Mucosa of gallbladder (tissue), 1 donor: ENCODE measurements at places on chromosomes 16 and 17. TPM values are rescaled to one million over a fixed set of nuclear protein-coding genes. Genes with fewer than 3 reads are reported as not detected.
A peak's percentile ranks its signal among the peaks of the same experiment; 100 is the strongest.

DNA sequence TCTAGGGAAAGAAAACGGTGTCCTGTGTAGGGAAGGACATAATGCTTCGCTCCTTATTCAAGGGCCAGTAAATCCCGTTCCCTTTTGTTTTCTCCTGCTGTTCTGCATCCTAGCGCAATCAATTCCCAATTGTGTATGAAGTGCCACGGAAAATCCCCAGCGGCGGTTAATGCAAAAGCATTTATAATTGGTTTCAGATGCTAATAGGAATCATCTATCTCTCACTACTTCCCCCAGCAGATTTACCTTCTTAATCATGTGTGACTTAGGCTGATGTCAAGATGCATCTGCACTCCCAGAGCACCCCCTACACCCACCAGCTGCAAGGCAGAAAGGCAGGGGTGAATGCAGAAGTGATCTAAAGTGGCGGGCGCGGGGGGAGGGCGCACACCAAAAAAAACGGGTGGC lies 32.7 kb upstream of the SSTR2 start:
- no peak for DNase-seq

- DNase-seq: no peak
Measured at GRCh38 chr17:40909755-40910154, 24.7 kb upstream of the KRT20 start.

DNA sequence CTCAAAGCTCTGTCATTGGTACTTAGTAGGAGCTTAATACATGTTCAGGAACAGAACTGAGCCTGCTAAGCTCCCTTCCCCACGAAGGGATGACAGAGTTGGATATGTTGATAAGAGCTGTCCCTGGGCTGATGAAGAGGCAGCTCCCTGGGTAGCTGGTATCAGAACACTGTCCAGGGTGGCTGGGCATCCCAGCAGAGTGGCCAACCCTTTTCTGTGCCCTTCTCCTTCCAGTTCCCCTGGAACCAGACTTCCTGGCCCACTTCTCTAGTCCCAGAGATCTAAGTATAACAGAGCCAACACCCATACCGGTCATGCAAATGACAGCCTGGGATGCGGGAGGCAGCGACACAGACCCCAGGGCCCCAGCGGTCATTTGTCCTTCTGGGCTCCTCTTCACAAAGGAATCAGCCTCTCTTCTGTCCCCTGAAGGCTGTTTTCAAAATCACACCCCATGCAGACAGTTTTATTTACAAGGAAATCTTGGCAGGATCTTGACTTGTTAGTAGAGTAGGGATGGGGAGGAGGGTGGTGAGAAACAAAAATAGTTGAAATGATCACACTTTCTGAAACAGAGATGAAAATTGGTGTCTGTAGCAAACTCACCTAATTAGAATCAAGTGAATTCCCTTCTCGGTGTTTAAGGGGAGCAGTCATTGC lies 1.4 kb upstream of the RHBDL3 start:
- no peak for DNase-seq

DNA sequence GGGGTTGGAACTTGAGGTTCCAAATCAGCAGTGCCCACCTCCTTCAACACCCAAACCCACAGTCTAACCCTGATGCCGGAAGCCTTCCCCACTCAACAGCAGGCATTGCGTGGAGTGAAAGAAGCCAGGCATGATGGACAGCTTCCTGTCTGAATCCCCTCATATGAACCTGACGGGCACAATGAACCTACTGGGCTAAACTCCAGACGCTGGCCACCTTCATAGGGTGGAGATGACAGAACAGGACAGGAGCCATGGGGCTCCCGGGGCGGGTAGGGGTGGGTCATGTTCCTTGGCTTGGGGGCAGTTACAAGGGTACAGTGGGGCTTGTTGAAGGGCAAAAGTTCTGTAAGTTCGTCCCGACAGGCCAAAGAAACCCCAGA lies 460 bp upstream of the HSBP1 start:
- no peak for DNase-seq

DNA sequence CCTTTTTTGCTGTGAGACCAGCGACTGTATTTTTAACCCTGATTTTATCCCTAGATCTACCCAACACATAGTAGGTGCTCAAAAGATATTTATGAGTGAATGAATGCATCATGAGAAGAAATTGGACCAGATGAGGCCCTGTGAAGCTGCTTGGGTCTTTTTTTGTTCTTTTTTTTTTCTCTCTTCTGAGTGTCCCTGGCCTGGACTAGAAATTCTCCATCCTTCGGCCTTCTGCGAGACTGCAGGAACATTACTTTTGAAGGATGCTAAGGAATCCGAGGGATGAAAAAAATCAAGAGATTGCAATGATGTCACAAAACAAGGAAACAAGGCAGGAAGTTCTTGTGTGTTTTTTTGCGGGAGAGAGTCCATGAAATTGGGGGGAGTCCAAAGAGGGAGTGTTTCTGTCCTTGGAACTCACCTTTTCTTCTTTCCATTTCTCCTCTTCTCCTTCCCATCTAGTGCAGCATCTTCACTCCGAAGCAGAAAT lies 560 bp upstream of the RUSF1 start:
- no peak for DNase-seq

DNA sequence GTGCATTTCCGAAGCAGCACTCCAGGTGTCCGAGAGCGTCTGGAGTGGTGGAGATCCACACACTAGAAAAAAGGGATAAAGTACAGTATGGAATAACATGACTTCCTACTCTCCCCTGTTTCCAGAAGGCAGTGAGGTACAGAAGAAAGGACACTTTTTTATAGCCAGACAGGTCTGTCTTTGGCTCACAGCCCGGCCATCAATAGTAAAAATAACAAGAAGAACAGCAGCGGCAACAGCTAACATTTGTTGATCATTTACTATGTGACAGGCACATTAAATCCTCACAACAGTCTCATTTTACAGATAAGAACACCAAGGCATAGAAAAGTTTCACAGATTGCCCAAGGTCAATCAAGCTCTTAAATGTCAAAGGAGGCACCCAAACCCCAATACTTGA lies 16.2 kb downstream of the DYNLRB2 start:
- no peak for DNase-seq

GRCh38 chr17:28862561-28862960 lies 7.7 kb downstream of the ERAL1 start:
- no peak for DNase-seq

DNA sequence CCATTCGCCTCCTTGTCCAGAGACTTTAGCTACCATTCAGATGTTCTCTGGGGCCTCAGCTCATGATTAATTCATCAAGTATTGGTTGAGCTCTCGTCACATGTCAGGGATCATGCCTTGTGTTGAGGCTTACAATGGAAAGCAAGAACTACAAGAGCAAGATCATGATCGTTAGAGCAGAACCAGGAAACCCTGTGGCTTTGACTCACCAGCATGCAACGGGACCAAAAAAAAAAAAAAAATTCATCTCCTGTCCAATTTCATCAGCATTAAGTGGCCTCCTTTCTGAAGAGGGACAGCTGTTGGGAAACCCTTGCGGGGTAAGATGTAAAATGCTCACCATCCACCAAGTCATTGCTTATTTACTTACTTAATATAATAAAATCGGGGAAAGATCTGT lies 12.1 kb upstream of the USP10 start:
- no peak for DNase-seq

DNA sequence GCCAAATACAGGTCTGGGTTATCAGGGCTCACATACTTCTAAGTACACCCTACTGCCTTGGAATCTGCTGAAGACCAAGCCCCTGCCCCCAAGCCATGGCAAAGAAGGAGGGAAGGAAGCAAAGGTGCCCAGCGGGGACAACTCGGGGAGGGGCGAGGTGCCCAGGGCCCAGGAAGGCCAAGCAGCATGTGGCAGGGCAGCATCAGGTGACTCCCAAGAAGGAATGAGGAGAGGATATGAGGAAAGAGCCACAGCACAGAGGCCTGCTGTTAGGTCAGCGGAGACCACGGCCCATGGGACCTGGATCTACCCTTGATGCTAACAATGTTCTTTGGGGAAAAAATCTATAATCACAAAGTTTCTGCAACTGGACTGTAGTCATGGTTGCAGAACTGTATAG lies 142.6 kb upstream of the CRHR1 start:
- DNase-seq: no peak

DNA sequence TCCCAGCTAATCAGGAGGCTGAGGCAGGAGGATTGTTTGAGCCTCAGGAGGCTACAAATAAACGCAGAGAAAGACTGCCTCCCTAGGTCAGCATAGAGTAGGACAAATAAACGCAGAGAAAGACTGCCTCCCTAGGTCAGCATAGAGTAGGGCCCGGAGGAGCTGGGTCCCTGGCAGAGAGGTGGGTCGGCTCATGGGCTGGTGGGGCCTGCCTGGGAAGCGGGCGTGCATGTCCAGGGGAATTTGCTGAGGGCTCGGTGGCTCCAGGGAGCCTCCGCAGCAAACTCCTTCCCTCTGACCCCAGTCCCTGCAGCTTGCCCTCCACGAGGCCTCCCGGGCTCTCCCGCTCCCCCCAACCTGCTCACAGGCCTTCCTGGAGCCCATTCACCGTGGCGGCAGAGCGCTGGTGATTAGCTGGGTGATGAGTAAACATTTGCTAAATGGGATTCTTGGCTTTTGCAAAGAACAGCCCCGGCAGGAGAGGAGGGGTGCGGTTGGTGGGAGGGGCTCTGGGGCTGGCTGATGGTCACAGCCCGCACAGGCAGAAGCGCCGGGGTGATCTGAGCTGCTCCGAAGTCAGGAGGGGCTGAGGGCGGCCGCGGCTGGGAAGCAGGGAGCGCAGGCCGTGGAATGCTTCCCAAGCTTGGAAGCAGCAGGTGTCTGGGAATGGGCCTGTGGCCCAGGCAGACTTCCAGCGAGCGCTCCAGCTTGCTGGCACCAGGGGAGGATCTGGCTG lies 93.1 kb downstream of the RTN4RL1 start:
- no peak for DNase-seq

- peak; percentile 29 for DNase-seq
Measured at GRCh38 chr17:7435676-7436555, 681 bp downstream of the TMEM102 start.

- no peak for DNase-seq
Measured at GRCh38 chr17:39027455-39028035, 60.3 kb upstream of the FBXO47 start.

DNA sequence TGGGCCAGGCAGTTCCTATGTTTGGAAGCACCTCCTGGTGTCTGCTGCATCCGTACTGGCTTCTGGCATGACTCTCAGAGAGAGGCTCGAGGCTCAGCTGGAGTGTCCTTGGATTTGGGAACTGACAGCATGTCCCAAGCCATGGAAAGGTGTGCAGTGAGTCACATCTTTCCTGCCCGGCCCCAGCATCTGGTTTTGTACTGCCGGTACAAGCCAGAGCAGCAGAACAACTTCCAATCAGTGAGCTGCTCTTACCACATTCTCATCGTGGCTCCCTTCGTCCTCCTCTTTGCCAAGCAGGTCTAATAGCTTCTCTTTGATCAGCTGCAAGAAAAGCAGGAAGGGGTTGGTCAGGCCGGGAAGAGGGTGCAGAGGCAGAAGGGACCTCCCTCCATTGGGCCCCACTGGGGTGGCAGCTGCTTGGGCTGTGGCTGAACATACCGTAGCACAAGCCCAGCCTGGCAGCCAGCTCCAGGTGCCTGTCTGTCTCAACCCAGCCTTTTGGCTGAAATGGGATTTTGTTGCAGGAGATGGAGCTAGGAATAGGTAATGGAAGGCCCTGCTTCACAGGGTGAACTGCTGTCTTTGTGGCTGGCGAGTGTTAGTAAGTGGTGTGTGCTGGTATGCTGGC lies 24.2 kb downstream of the SPACA3 start:
- no peak for DNase-seq

DNA sequence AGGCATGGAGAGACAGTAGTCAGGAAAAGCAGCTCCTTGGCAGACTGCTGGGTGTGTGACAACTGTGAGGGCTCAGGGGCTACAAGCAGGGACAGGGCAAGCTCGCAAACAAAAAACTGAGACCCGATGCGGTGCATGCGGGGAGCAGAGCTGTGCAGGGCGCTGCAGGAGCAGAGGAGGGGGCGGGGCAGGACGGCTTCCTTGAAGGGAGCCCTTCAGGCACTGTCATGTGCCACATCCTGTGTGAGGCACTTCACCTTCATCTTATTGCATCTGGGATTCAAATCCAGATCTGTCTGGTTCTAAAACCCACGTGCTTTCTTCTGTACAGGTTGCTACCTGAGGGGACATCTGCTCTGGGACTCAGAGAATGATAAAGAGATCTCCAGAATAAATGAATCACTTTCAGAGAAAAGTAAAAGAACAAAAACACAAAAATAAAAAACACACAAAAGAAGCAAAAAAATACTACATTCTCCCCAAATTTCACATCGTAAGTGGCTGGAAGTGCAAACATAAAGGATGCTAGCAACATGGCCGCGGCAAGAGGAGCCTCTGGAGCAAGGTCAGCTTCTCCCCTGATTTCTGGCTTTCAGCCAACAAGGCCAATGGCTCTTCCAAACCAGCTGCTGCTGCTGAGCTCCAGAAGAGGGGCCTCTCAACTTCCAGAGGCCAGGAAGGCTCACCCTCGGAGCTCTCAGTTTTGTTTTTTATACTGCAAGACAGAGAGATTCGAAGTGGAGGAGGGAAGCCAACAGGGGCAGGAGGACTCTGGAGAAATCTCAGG lies 14.2 kb downstream of the LYRM9 start:
- DNase-seq: no peak

DNA sequence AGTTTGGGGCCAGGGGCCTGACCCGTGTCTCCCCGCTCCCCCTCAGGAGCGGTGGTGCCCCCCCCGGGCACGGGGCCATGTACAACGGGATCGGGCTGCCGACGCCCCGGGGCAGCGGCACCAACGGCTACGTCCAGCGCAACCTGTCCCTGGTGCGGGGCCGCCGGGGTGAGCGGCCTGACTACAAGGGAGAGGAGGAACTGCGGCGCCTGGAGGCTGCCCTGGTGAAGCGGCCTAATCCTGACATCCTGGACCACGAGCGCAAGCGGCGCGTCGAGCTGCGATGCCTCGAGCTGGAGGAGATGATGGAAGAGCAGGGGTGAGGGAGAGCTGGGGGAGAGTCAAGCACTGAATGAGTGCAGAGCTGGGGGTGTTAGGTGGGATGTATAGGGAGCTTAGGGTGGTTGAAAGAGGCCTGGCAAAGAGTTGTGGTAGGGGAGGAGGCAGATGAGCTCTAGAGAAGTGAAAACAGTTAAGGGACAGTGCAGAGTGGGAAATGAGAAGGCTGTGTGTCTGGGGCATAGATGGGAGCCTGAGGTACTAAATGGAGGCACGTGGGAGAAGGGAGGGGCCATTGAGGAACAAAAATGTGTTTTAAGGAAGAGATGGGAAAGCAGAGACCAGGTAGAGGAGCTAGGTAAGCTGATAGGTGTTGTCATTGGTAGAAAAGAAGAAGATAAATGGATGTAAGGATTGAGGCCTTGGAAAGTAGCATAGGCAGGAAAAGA lies 4.0 kb downstream of the SRRM2 start:
- DNase-seq: no peak

- DNase-seq: no peak
Measured at GRCh38 chr17:76240461-76241203, at the start of gene RNF157. RNF157 (minus strand) TSS chr17:76240493; CDS start chr17:76240240, 253 bp downstream.

DNA sequence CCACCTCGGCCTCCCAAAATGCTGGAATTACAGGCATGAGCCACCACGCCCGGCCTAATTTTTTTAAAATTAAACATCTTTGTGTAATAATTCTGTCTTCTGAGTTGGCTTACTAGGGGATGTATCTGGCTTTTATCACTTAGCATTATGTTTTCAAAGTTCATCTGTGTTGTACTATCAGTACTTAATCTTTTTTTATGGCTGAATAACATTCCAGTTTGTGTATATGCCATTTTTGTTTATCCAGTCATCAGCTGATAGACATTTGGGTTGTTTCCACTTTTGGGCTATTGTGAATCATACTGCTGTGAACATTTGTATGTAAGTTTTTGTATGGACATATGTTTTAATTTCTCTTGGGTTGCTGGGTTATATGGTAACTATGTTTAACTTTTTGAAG lies 69.0 kb downstream of the CHD9 start:
- DNase-seq: no peak

- DNase-seq: no peak
Measured at GRCh38 chr17:65467156-65467555, 94.3 kb downstream of the AXIN2 start.

The CDRT15L2 gene
- total RNA-seq: not detected

The HOXB5 gene
- total RNA-seq: 0.49 TPM

The NXPH3 gene
- 2.9 TPM for total RNA-seq

The HSD11B2 gene
- total RNA-seq: 29.1 TPM
